ENCODE measurements at places on chromosomes 3 and 15.

- H3K27me3 ChIP-seq, result no peaks in the 10 kb centered on the region
- no peak overlapping the region for H3K4me3 ChIP-seq
- H3K27ac ChIP-seq, result no peak overlapping the region
- no peaks in the 10 kb centered on the region for H3K4me1 ChIP-seq
- peaks cover 7% of the 10 kb centered on the region for H3K36me3 ChIP-seq
These were observed 4.6 kb upstream of the SMCO1 start for GRCh38 chr3:196519718-196520082.

DNA sequence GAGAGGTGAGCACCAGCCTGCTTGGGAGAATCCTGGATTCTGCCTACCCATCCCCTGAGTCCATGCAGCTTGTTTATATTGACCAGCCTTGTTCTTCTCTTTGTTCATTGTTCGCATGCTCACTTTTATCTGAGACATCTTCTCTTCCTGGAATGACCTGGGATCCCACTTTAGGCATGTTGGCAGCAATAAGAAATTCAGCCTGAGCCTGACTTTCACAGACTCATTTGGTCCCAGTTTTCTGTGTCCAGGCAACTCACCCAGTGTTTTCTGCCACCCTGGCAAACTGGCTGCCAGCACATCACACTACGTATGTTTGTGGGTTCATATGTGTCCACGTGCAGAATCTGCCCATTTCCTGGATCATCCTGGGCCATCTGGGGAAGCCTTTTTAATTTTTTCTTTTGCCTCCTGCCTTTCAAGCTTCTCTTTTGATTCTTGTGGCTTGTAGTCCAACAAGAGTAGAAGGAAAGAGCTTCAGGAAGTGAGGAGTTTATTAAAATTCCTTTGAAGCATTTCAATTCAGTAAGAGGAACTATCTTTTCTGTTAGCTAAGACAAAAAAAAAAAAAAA lies 199.9 kb downstream of the FNDC3B start:
- no peaks in the 10 kb centered on the region for H3K27me3 ChIP-seq
- H3K36me3 ChIP-seq, result peaks cover 11% of the 10 kb centered on the region
- no peak for DNase-seq

GRCh38 chr15:64542091-64542490 lies 81.7 kb downstream of the ZNF609 start:
- no peaks in the 10 kb centered on the region for H3K36me3 ChIP-seq
- no peak for DNase-seq
- no peak overlapping the region for H3K4me3 ChIP-seq
- H3K27ac ChIP-seq, result no peak overlapping the region

GRCh38 chr3:118577055-118577777 lies 457.4 kb downstream of the IGSF11 start:
- H3K27me3 ChIP-seq, result no peaks in the 10 kb centered on the region
- H3K4me3 ChIP-seq, result no peak overlapping the region
- H3K27ac ChIP-seq, result no peak overlapping the region
- no peak for DNase-seq
- no peaks in the 10 kb centered on the region for H3K36me3 ChIP-seq

DNA sequence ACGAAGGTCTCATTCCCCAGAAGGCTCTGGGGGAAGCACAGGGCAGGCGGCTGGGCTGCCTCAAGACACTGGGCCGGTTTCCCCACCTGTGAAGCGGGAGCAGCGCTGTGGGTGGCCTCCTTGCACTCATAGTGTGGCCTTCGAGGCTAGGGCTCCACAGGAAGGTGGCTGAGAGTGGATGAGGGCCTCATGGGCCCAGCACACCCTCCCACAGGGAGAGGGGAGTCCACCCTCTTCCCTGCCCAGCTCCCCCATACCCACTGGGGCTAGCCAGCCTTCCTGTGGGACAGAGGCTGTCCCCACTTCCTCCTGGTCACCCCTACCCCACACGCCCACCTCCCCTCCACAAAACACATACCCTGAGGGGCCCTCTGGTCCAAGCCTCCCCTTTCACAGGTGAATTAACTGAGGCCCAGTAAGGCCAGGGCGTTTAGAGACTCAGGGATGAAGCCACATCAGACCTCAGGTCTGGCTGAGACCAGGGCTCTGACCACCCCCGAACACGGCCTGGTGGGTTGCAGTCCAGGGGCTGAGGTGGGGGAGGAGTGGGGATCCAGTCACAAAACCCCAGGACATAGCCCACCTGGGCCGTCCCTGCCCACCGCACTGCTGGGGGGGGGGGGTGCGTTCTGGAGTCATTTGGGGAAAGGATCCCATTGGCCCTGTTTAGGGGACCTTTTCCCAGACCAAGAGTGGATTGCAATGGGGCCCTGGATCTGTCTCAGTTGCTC lies 1.1 kb downstream of the ANPEP start:
- H3K27ac ChIP-seq, result no peak overlapping the region
- peaks cover 35% of the 10 kb centered on the region for H3K27me3 ChIP-seq
- H3K36me3 ChIP-seq, result no peaks in the 10 kb centered on the region
- no peaks in the 10 kb centered on the region for H3K4me1 ChIP-seq
- 0 out of 2 replicates have a peak overlapping the region, but pooled peaks have one; percentile 56 for H3K4me3 ChIP-seq
- no peak for DNase-seq
